ENCODE measurements at places on chromosomes 7 and 10.

DNA sequence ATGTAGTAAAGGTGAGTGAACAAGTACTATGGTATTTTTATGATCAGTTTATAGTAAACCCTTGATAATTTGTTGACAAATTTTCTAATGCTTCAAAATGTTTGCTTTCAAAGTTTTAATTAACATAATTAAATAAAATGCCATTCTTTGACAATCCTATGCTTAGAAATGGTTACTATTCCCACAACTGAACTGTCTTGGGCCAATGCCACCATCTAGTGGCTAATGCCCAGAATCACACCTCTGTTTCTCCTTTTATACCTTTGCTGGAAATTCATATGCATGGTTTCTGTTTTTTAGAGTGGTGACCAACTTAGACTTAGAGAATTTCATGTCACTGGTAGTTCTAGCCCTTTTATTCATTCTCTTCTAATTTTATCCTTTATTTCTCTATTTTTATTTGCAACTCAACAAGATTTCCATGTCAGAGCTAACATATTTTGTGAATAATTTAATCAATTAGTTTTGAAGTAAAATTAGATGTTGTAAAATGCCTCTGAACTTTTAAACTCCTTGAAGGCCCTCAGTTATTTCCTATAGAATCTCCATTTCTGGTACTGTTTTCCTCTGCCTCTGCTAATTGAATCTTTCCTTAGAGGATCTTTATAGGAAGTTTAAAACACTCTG lies 31.1 kb downstream of the PCGF5 start:
- no peak for DNase-seq

GRCh38 chr10:44986670-44987069 lies 8.1 kb upstream of the DEPP1 start:
- no peak for DNase-seq

- DNase-seq, result no peak
Measured at GRCh38 chr10:10605551-10606081, 412.1 kb upstream of the CELF2 start.

GRCh38 chr7:30805081-30805691 lies 34.0 kb downstream of the MINDY4 start:
- no peak for DNase-seq

DNA sequence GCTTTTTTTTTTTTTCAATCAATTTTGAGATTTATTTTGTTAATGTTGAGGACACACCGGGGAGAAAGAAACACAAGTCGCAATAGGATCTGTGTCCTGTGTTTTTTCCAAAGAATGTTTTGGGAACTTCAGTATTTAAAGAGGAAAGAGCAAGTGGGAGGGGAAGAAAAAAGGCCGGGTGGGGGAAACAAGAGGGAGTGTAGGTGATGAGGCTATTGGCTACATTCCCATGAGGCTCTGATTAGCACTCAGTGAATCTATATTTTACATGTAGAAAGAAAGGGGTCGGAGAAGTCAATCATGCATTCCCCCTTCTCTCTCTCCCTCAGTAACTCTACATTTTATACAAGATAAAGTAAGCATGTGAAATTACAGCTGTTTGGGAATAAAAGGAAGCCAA lies 4.1 kb downstream of the ZNF680 start:
- no peak for DNase-seq

- DNase-seq, result peak; percentile 86
Measured at GRCh38 chr7:99142727-99143520, 984 bp downstream of the SMURF1 start.

- DNase-seq, result no peak
Measured at GRCh38 chr10:188546-188945, 53.3 kb downstream of the ZMYND11 start.

- no peak for DNase-seq
Measured at GRCh38 chr10:6558272-6558671, 21.8 kb downstream of the PRKCQ start.

DNA sequence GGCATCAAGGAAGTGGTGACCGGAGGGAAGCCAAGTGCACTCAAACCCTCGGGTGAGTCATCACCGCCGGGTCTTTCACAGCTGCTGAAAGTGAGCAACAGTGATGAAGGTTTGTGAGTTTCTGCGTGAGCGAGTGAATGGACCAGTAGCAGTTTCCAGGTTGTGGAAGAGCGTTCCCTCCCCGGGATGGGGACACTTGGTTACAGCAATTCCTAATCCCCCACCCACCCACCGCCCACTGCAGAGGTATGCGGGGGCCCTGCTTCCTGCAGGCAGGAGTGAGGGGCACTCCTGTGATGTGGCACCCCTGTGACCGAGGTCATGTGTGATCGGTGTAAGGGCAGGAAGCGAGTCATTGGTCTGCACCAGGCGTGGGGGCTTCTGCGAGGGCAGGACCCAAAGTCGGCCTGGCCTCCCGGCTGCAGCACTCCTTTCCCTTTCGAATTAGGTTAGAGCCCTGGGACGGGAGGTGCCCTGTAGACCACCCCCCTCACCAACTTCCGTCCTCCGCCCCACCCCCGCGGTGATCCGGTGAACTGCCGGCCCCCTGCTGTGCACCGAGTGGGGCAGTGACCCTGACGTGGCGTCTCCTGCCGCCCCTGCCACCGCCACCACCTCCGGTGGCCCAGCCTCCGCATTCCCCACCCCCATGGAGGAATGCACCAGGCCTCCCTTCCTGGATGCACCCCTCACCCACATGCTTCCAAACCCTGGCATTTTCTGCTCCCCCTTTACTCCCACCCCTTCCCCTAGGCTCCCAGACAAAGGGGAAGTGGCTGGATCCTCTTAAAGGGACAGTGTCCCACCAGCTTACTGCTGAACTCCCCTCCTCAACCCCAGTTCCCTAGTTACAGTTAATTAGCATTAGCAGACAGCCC lies 10.9 kb downstream of the LIMK1 start:
- DNase-seq, result no peak

DNA sequence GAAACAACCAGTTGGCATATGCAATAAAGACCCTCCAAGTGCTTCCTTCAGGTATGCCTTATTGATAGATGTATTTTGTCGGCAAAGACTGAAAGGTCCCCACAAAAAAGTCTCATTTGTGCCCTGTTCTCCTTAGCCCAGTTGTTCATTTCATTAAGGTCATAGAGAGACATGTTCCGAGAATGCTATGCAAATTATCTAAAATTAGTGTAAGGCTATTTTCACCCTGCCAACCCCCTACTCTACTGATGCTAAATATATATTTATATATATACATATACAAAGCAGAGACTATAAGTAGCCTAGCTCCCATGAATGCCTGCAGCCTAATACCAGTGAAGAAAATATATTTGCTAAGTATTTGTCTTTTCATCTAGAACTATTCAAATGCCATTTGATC lies 96.7 kb upstream of the ADO start:
- DNase-seq, result no peak

DNA sequence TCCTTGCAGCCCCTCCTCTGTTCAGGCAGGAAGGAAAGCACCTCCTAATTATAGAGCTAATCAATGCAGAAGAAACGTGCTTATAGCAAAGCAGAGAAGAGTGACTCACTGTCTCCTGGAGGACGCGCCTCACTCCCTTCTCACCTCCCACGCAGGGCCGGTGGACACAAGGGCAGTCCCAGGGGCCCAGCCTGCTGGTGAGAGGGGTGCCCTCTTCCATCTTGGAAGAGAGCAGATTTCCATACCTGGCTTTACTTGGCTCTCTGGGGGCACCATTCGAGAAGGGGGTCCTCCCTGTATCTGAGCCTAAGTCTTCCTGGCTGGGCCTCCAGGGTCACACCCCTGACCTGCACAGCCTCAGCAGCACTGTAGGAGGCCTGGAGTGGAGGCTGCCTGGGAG lies 55.8 kb downstream of the RASGEF1A start:
- no peak for DNase-seq

GRCh38 chr7:8161364-8161828 lies 100.6 kb downstream of the ICA1 start:
- no peak for DNase-seq

DNA sequence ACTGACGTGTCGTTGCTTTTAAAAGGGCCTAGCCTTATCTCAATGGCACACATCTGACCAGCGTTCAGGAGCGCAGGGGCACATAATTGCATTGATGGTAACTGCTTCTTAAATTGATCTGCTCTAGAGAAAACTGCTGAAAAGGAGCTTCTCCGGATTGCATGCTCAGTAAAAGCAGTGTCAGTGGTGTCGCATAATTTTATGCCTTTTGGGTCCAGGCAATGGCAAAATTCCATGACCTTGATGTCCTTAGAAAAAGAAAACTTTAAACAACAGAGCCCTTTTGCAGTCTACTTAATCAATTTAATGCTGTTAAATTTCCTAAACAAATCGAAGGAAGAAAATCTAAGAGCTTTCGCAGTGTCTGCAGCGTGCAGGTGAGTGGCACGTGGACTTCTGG lies 75.7 kb downstream of the PTPRE start:
- DNase-seq, result no peak

- DNase-seq, result no peak
Measured at GRCh38 chr7:43372676-43373355, 210.1 kb upstream of the STK17A start.

DNA sequence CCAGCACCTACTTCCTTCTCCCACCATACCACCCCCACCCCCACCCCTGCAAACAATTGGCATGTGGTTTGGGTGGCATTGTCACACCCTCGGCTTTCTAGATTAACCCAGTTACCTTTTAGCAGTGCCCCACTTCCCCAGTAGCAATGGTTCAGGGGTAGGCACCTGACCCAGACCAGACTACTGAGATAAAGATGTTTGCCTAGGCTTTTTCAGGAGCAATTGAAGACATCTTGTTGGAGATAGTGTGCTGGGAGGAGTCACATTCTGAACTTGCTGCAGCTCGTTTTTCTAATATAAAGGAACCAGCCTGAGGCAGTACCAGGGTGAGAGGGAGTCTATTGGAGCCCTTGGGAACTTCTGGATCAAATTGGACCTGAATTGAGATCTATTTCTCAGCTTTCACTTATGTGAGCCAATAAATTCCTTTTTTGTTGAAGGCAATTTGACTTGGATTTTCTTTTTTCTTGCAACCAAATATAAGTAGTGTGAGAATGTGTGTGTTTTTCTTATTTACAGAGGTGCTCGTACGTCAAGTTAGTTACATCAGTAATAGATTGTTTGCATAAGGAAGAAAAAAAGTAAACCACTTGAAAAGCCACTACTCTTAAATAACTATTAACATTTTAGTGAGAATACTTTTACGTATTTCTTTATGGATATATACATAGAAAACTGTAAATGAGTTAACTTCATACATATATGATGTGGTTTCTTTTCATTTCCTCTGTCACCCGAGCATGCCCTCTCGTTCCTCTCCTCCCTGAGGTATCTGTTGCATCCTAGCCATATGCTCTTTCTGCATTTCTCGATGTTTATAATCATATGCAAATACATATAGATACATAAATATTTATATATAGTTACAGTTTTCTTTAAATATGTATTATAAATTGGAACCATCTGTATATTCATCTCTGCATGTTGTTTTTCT lies 38.0 kb downstream of the RAB18 start:
- no peak for DNase-seq

DNA sequence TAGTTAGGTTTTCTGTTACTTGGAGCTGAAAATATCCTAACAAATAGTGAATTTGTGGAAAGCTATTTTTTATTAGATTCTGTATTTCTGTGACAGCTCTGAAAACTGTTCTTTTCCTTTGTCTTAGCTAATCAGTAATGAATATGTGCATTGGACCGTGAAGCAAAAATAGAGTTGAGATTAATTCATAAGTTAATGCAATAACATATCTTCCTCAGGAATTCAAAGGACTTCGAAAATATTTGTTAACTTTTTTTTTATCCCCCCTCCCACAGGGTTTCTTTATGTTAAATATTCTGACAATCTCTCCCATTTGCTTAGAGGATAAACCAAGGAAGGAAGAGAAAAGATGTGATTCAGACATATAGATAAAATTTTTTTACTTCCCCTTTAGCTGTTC lies 101.4 kb downstream of the PODXL start:
- no peak for DNase-seq

- DNase-seq, result no peak
Measured at GRCh38 chr10:110034596-110034995, 26.8 kb downstream of the ADD3 start.

DNA sequence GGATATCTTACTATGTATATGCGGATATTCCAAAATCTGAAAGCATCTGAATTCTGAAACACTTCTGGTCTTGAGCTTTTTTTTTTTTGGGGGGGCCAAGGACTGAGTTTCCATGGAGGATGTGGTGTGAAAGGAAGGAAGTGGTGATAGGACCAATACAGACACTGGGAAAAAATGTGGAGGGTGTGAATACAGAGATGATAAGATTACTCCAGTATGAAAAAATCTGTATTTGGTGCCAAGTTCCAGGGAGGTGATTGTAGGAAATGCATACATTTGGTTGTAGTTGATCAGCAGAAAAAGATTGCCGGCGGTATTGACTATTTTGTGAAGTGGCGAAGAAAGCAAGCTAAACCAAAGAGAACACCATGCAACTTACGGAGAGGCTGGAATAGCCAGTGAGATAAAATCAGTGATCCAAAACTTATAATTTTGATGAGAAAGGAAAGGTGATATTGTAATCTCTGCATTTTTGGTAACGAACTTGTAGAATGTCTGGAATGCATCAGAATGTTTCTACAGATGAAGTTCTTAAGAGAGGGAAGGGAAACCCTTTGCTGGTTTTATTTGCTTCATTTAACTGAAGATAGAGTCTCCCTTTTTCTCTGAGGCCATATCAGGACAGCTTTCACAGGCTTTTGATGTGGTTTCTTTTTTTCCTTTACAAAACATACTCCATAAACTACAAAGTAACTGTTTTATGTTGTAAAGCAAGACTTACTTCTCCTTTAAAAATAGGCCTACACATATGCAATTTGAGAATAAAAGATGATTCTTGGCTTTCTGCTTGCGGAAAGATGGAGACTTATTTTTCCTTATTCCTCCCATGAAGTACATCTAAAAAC lies 6.0 kb downstream of the WDR37 start:
- no peak for DNase-seq

DNA sequence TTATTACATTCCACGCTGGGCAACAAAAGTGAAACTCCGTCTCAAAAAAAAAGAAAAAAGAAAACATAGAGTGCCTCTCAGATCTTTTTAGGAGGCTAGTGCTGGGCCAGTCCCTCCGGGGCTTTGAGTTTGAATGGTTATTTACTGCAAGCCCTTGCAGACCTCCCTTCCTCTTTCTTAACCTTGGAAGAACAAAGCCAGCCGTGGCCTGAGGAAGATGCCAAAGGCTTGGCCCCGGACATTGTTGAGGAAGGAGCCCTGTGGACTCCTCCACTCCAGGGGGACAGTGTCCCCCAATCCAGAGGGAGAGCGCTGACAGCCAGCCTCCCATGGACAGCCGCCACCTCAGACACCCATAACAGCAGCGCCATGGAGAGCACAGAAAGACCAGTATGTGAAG lies 5.0 kb downstream of the TSPAN33 start:
- DNase-seq, result no peak

- DNase-seq, result no peak
Measured at GRCh38 chr7:137943132-137943551, 58.7 kb downstream of the CREB3L2 start.

- DNase-seq, result no peak
Measured at GRCh38 chr7:77184990-77185389, 14.6 kb downstream of the FGL2 start.

GRCh38 chr10:59687657-59688056 lies 22.0 kb downstream of the SLC16A9 start:
- no peak for DNase-seq

Measured in amygdala (tissue), 56 donors.